HEK293T (cell line): ENCODE measurements at places on chromosomes 13 and 19.

GRCh38 chr19:17977021-17977420 is 10.1 kb downstream of the KCNN1 start:
- DNase-seq = no peak

DNA sequence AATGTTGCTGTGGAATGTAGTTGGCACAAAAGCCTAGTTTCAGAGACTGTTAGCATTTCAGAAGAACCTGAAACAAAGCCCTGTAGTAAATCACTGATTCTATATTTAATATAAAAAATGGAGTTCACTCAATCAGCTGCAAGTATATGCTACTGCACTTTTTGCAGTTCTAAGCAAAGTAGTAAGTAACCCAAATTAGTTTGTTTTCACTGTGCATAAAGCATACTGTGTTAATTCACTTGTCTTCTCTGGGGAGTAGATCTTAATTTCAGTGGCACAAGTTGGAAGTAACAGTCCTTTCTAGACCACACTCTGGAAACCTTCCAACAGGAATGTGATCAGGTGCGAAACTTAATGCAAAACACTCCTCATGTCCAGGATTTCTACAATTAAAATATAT is 139.3 kb downstream of the DACH1 start:
- DNase-seq = no peak

DNA sequence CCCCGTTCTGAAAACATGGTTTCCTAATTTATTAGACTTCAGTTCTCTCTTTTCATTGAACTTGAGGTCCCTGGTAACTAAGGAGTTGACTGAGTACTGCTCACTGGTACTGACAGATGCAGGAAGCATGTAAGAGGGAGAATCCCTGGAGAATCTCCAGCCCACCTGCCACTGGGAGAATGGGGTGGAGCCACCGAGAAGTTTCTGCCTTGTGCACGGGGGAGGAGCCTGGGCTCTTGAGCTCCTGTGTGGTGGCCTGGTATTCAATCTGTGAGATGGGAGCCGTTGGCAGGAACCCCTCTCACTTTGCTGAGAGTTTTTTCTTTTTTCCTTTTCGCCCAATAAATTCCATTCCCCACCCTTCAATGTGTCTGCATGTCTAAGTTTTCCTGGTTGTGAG is 13.2 kb upstream of the AKAP11 start:
- no peak for DNase-seq

DNA sequence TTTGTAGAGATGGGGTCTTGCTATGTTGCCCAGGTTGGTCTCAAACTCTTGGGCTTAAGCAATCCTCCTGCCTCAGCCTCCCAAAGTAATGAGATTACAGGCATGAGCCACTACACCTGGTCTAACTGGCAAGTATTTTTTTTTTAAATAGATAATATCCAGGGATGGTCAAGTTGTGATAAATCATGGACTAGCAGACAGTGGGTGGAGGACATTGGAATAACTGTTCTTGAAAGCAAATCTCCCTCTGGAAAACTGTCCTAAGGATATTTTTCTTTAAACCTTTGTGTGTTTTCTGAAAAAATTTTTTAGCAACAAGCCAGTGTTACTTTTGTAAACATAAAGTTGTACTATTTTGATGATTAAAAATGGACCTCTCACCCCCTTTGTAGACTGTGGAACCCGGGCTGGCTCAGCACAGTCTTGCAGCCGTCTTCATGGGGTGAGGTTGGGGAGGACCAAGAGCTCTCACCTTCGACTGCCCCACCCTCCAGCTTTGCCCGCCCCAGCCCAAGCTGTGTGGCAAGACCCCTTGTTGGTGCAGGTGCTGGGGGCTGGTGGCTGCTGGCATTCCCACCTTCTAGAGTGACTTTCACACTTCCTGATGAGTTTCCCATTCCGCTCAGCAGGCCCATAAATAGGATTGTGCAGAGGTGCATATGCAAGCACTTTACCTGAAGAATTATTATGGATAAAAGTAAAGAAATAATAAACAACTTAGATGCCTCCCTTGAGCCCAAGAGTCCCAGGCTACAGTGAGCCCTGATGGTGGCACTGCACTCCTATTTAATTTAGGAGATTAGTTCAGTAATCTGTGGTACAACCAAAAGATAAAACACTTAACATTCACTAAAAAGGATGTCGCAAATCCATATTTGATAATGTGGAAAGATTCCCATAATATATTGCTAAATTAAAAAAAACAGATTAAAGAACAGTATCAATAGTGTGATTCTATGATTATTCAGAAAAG is 107.3 kb downstream of the GADD45B start:
- DNase-seq = no peak

GRCh38 chr19:19860756-19861390 is 4.8 kb upstream of the ZNF253 start:
- DNase-seq = no peak
